ENCODE measurements at places on chromosomes 3 and 15. TPM values are rescaled to one million over a fixed set of nuclear protein-coding genes. Genes with fewer than 3 reads are reported as not detected.

- no peak for DNase-seq
Observed at GRCh38 chr3:54633444-54634121, 294.3 kb downstream of the LRTM1 start.

- DNase-seq = no peak
Observed at GRCh38 chr15:27679731-27680471, 419.2 kb downstream of the OCA2 start.

DNA sequence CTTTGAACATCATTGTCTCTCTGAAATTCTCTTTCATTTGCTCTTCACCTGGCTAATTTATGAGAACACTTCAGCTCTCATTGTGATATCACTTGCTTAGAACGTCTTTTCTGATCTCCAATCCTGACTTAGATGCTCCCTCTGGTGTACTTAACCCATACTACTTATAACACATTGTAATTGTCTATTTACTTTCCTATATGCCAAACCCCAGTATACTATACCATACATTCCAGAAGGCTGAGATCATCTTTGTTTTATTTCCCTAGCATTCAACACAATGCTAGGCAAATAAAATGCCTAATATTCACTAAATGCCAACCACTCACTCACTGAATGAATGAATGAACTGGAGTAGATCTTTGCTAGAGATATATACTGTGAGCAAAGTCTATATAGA, 27.0 kb upstream of the PEX5L start:
- peak; percentile 19 for DNase-seq

DNA sequence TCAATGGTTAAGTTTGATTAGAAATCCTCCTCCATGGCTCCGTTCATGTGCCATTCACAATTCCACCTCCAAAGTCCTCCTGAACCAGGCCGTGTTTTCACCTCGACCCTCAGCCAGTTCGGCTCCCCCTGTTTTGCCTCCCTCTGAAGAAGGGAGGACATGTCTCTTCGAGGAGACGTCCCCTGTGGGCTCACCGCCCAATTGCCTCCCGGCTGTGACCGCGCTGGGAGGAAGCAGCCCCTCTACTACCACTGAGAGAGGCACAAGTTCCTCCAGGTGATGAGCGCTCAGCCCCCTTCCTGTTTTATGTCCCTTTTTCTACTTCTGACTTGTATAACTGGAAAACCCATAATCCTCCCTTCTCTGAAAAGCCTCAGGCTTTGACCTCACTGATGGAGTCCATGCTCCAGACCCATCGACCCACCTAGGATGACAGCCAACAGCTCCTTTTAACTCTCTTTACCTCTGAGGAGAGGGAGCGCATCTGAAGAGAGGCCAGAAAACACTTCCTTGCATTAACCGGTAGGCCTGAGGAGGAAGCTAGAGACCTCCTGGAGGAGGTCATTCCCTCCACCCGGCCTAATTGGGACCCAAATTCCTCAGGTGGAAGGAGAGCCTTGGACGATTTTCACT, 4.7 kb downstream of the DET1 start:
- DNase-seq = no peak

- DNase-seq = no peak
Observed at GRCh38 chr15:87965304-87965703, 291.2 kb downstream of the NTRK3 start.

DNA sequence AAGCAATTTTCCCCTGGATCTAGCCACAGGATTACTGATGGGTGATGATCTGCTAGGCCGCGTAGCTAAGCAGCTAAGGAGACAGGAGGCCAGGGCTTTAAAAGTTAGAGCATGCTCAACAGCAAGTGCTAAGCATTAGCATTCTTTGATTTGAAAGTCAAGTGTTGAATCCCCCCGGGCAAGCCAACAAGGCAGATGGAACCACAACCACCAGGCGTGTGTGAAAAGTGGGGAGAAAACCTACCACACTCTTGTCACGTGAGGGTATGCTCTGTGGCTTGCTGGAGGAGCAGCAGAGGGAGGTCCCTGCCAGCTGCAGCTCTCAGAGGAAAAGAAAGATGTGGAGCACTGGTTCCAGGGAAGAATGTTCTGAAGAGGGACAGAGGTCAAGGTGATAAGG, 20.9 kb downstream of the SLC51A start:
- no peak for DNase-seq

DNA sequence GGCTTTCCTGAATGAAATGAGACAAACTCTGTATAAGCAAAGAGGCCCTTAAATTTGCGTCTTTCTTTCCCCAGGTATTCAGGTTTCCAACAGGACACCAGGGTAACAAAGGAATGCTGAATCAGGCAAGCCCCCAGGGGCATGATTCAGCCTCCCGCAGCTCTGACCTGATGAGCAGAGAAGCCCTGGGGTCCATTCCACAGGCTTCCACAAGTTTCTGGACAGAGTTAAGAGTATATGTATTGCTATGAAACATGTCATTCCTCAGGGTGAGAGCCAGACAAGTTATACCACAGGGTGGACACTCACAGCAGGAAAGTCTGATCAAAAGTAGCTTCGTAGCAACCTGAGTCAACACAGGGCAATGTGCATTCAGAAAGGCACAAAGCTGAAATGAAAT, 68.1 kb upstream of the CTNNB1 start:
- peak; percentile 48 for DNase-seq

DNA sequence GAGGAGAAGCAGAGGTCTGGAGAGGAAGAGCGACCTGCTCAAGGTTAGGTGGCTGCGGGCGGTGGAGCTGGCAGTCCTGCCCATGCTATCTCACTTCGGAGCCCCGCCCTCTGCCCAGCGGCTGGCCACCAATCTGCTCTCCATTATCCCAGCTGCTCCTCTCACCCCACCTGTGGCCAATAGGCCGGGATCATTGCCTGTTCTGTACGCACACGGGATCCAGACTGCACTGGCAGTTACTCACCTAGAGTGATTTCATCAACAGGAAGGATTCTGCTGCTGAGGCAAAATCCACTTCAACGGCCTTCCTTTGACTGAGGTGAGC, 100.6 kb downstream of the TLE3 start:
- DNase-seq = no peak

DNA sequence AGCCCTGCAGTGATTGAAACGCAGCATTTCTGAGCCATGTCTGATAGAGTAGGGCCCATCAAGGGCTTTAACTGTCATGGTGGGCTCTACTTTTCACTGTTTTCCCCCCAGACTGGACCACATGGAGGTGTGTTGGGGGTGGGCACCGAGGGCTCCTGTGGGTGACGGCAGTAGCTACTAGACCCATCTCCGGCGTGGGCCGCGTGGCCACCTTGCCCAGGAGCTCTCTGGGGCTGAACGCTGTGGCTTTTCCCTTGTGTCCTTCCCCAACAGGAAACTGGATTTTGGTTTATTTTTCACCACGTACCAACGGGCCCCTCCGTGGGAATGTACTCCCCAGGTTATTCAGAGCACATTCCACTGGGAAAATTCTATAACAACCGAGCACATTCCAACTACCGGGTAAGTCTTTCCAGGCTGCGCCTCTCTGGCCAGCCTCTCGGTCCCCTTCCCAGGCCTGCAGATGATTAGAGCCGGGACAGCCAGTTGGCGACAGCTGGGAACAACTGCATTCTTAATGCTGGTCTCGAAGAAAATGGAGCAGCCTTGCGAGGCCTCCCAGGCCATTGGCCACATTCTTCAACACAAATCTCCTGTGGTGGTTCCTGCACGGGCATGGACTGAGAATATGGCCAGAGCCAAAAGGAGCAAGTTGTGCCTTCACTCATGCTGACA, 67.7 kb downstream of the MESD start:
- no peak for DNase-seq

DNA sequence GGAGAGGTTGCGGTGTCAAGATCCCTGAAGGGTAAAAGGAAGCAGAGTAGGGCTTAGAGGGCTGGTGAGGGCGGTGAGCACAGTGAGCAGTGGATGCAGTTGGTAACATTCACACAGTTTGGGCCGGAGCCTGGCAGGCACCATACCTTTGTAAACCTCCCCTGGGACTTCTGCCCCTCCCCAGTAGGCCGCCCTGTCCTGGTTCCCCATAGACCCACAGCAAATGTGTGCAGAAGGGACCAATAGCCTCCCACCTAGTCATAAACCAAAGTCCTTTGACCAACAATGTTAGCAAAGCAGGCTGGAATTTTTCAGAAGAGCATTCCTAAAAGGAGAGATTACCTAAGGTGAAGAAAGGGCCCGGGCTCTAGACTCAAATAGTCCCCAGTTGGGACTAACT, 1.7 kb upstream of the PHGR1 start:
- no peak for DNase-seq

- DNase-seq = peak; percentile 66
Observed at GRCh38 chr3:124467980-124468902, 262.0 kb upstream of the UMPS start.

DNA sequence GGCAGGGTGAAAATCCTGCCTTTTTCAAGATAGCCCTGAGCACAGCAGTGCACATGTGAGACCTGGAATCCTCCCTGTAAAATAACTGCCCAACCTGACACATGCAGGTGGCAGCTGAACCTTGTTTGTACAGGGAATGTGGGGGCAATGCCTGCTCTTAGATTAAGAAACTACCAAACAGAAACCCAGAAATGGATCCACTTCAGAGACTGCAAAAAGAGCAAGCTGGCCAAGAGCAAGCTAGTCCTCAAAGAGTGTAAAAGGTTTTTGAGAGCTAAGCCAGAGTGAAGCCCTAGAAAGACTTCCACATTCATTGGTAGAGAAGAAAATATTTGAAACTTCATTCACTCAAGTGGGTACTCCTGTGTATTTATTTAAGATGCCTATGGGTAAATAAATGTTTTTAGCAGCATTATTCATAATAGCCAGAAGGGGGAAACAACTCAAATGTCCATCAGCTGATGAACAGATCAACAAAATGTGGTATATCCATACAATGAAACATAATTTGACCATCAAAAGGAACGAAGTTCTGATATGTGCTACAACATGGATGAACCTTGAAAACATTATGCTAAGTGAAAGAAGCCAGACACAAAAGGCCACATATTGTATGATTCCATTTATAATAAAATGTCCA, 96.0 kb upstream of the TSC22D2 start:
- DNase-seq = no peak

GRCh38 chr15:43251871-43252250, 14.9 kb downstream of the TGM5 start:
- DNase-seq = peak; percentile 28

DNA sequence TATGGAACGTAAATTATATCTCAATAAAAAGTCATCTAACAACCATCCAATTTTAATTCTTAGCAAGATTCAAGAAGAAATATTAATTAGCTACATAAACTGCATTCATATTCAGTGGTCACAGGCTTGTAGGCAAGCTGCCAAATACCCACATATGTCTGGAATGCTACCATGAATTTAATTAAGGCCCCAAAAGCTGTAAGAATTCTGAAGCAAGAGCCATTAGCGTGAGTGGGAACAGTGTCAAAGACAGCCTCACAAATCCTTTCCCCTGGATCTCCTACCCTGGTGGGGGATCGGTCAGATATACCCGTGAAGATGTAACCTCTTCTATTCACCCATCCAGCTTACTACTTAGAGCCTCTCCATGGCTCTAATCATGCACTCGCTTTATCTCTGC, 40.0 kb downstream of the ATG7 start:
- no peak for DNase-seq

DNA sequence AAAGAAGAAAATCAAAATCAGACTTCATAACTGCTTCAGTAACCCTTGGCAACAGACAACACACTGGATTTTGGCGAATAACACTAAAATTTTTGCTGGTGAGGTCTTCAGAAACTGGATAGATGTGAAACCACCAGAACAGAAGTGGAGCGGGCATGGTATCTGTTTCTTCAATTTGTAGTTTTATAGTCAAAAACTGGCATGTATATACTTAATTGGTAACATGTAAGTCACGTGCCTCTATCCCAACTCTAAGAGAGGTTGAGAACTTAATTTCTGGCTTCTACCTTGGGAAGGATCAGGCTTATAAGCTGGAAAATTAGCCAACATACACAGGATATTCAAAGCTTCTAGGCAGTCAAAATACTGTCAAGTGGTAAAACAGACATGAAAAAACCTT, 172.6 kb upstream of the CHL1 start:
- DNase-seq = no peak

DNA sequence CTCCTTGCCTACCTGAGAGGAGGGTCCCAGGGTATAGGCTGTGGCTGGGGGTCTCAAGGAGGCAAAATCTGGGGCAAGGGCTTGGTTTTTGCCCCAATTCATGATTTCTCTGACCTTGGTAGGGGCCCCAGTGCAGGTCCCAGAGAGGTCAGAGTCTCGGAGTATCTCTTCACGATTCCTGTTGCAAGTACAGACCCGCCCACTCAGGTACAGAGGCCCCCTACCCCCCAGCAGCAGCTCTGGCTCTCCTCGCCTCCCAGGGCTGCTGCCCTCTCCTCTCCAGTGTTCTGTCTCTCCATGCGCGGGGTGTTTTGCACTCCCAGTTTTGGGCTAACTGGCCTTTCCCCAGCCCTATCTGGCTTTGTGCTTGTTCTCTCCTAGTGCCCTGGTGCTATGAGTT, 5.4 kb upstream of the JMJD7 start:
- no peak for DNase-seq

GRCh38 chr3:55686426-55687254, 199.5 kb upstream of the WNT5A start:
- DNase-seq = peak; percentile 30

DNA sequence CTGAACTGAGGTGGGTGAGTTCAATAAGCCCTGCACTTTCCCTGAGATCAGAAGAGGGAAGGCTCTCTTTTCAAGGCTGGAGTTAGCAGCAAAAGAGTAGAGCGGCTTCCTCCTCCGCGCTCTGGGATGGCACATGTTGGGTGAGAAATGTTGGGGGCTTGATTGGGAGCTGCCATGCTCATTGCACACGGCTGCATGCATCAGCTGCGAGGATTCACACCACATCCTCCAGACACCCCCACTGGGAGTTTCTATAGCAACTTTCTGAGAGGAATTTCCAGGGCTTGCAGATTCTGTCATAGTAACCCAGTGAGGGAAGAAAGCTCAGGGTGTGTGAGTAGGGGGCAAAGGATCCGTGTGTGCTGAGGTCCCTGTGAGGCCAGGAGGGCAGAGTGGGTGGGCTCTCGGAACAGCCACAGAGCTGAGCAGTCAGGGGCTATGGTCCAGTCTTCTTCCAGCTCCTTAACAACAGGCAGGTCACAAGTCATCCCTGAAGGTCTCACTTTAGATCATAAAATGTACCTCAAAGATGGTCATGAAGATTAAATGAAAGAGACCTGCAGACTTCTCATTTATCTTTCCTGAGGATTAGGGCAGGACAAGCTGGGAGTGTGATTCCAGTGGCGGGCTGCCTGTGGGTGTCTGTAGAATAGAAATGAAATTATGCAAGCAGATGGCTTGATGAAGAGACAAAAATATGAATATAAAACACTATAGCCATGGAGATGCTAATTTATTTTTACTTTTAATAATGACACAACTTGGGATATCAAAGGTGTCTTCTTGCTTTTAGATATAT, 75.7 kb upstream of the CHRNA7 start:
- no peak for DNase-seq

A4GNT gene
- total RNA-seq = not detected

IQCF5 gene
- not detected for total RNA-seq

LIPC gene
- not detected for total RNA-seq

TP63 gene
- 0.06 TPM for total RNA-seq

MOBP gene
- total RNA-seq = not detected

MNS1 gene
- 3.0 TPM for total RNA-seq

EHD4 gene
- 50.9 TPM for total RNA-seq

BBS4 gene
- total RNA-seq = 9.5 TPM

DUOXA2 gene
- not detected for total RNA-seq

P2RY12 gene
- total RNA-seq = not detected

TICRR gene
- 10.1 TPM for total RNA-seq
